ENCODE measurements at places on chromosomes 16 and 17.

GRCh38 chr17:73932216-73932749 is 271.2 kb upstream of the RPL38 start:
- no peak for DNase-seq

GRCh38 chr17:27390540-27390939 is 65.7 kb upstream of the KSR1 start:
- DNase-seq, result no peak

DNA sequence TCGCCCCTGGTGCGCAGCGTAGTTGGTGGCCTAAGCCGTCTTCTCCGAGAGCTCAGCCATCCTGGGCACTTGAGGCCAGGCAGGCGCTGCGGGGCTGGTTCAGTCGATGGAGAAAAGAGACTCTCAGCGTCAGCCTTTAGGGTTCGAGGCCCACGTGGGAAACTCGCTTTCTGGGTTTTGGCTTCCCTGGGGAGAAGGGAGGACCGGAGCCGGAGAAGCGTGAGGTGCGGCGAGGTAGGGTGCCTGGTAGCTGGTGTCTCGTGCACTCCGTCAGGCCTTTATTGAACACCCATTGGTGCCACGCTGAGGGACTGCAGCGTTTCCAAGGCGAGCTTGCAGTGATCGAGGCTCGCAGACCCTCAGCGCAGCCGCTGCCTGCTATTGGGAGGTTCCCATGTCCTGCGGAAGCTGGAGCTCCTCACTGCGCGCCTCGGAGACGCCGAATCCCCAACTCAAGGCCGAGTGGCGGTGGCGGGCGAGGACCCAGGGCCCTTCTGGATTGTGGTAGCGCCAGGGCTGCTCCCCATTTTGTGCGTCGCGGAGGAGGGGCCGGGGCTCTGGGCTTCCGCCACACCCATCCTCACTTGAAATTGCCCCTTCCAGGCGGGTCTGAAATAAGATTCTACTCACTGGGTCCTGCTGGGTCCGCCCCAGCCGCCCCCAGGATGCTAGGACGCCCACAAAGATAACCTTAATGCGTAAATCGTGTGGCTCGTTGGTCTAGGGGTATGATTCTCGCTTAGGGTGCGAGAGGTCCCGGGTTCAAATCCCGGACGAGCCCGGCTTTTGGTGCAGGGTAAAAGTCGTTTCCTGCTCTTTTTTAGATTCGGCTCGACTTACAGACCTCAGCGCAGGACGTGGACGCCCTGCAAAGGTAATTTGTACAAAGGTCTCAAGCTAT is 1.2 kb downstream of the OR1F1 start:
- no peak for DNase-seq

GRCh38 chr17:57092171-57092570 is 7.1 kb downstream of the AKAP1 start:
- no peak for DNase-seq

GRCh38 chr17:6524520-6524919 is 31.8 kb downstream of the PITPNM3 start:
- no peak for DNase-seq

DNA sequence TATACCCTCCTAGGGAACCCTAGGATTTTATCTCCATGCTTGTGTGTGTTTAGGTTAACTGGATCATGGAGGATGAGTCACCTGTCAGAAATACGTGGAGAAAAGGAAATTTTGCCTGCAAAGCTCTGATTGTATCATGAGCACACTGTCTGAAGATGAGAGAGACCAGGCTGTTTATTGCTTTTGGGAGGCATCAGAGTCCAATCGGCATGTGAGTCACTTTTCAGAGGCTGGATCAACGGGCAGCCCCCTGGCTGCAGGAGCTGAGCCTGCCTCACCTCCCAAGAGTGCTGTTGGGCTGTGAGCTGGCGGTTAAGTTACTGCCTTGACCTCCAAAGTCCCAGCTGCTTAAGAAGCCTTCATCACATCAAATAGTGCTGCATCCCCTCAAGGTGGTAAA is 41.5 kb upstream of the MED9 start:
- no peak for DNase-seq

- DNase-seq, result no peak
These were observed 11.4 kb downstream of the CCR7 start for GRCh38 chr17:40553694-40554534.

- no peak for DNase-seq
These were observed 94.6 kb downstream of the CMIP start for GRCh38 chr16:81539009-81539758.

- DNase-seq, result no peak
These were observed 206.4 kb downstream of the CEP112 start for GRCh38 chr17:65985571-65985970.

DNA sequence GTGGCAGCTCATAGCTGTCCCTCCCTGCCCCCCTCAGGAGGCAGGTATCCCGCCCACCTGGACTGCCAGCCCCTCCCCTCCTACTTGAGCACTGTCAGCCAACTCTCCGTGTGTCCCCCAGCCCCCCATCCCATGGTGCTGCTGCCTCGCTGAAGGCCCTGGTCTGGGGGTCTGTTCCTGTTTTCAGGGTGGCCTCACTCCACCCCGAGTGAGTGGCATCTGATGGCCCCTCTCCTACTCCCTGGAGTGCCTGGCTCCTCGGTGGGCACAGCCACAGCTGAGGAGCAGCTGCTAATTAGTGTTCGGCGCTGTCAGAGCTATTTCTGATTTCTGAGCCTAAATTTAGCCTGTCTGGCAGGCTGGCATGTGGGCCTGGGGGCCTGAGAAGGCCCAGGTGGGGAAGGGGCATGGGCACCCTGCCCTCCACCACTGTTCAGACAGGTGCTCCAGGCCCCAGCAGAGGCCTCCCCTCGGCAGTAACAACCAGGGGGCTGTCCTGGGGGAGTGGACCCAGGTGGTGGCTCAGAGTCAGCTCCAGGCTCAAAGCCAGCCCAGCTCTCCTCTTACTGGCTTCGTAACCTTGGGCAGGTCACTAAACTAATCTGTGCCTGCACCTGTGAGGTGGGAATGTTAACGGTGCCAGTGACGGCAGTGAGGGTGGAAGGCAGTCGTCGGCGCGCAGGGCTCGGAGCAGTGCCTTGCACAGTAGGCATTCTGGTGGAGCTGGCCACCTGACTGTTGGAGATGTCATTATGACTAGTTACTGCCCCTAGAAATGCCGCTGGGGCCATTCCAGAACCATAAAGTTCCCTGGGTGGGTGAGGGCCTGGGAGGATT is 6.5 kb downstream of the FMNL1 start:
- no peak for DNase-seq

GRCh38 chr17:68822719-68823289 is 132.4 kb downstream of the ABCA8 start:
- no peak for DNase-seq

Data from neuronal stem cell (in vitro differentiated cells).